Fibroblast of villous mesenchyme (primary cell): ENCODE measurements at places on chromosomes 7 and 10. TPM values are rescaled to one million over a fixed set of nuclear protein-coding genes. Genes with fewer than 3 reads are reported as not detected.

Gene SLC26A5
- not detected in 2 replicates for total RNA-seq

Gene CLCN1
- total RNA-seq, result under 0.01 TPM in 2 replicates

Gene ZNF248
- total RNA-seq, result 11.3 and 12.5 TPM in 2 replicates

Gene DGKB
- not detected in 2 replicates for total RNA-seq

Gene MEST
- 302 and 606 TPM in 2 replicates for total RNA-seq

Gene DLX6
- total RNA-seq, result not detected in 2 replicates

Gene PGAM2
- under 0.01 and 0.32 TPM in 2 replicates for total RNA-seq

Gene CUZD1
- total RNA-seq, result 0.32 and 0.43 TPM in 2 replicates

Gene RFC2
- total RNA-seq, result 18.4 and 22.0 TPM in 2 replicates

Gene C7orf33
- not detected in 2 replicates for total RNA-seq

Gene CYP3A5
- under 0.01 and 0.43 TPM in 2 replicates for total RNA-seq

Gene PDZD7
- total RNA-seq, result 1.7 and 1.9 TPM in 2 replicates

Gene MEIG1
- total RNA-seq, result 0.32 TPM in 1 of 2 replicates, not detected in the other

Gene CC2D2B
- total RNA-seq, result 0.86 TPM in 1 of 2 replicates, not detected in the other

Gene ASB10
- total RNA-seq, result not detected in 2 replicates

Gene FAM241B
- total RNA-seq, result not detected in 2 replicates

Gene APBB1IP
- total RNA-seq, result 3.2 and 4.3 TPM in 2 replicates

Gene ITGA8
- 1.3 and 3.2 TPM in 2 replicates for total RNA-seq

Gene COL13A1
- 3.5 and 5.8 TPM in 2 replicates for total RNA-seq

Gene SPDYE2B
- not detected in 2 replicates for total RNA-seq

Gene AOAH
- not detected in 2 replicates for total RNA-seq

Gene SLC12A9
- total RNA-seq, result 16.0 and 20.0 TPM in 2 replicates

Gene SPAM1
- not detected in 2 replicates for total RNA-seq

Gene GFRA1
- total RNA-seq, result 9.3 and 59.6 TPM in 2 replicates

Gene VAX1
- total RNA-seq, result not detected in 2 replicates

Gene THNSL1
- total RNA-seq, result 1.3 and 3.5 TPM in 2 replicates

Gene BLNK
- total RNA-seq, result not detected in 2 replicates

Gene SAP25
- total RNA-seq, result 0.32 TPM in 1 of 2 replicates, not detected in the other

Gene STOX1
- under 0.01 TPM in 2 replicates for total RNA-seq

Gene AKR1C8
- total RNA-seq, result not detected in 2 replicates

Gene FAM221A
- total RNA-seq, result 0.43 and 0.64 TPM in 2 replicates

Gene STEAP2
- total RNA-seq, result 4.5 and 8.6 TPM in 2 replicates

Gene PRSS37
- total RNA-seq, result not detected in 2 replicates

Gene POLR2J2
- 4.8 and 8.2 TPM in 2 replicates for total RNA-seq

Gene MRC1
- total RNA-seq, result under 0.01 TPM in 1 of 2 replicates, not detected in the other

Gene ZMIZ1
- total RNA-seq, result 23.3 and 30.9 TPM in 2 replicates

Gene DDC
- total RNA-seq, result not detected in 2 replicates

Gene ACTR3C
- total RNA-seq, result 7.4 and 13.4 TPM in 2 replicates

Gene CAPZA2
- total RNA-seq, result 140 and 194 TPM in 2 replicates

Gene PIP
- total RNA-seq, result not detected in 2 replicates

Gene NFKB2
- 16.8 and 37.6 TPM in 2 replicates for total RNA-seq

Gene OR2A42
- total RNA-seq, result under 0.01 TPM in 2 replicates

Gene MYL7
- 0.43 TPM in 1 of 2 replicates, not detected in the other for total RNA-seq

Gene GPER1
- 1.9 and 2.6 TPM in 2 replicates for total RNA-seq

Gene STRIP2
- 2.9 and 3.0 TPM in 2 replicates for total RNA-seq

Gene PLEKHS1
- under 0.01 TPM in 1 of 2 replicates, not detected in the other for total RNA-seq

Gene ZC3HAV1L
- total RNA-seq, result 13.9 and 21.2 TPM in 2 replicates

Gene HABP2
- total RNA-seq, result not detected in 2 replicates

Gene EPDR1
- total RNA-seq, result 11.0 and 28.1 TPM in 2 replicates

Gene ADCYAP1R1
- under 0.01 TPM in 1 of 2 replicates, not detected in the other for total RNA-seq

Gene HYCC1
- total RNA-seq, result 59.3 and 69.1 TPM in 2 replicates

Gene COMTD1
- 3.9 and 10.3 TPM in 2 replicates for total RNA-seq

Gene CHST3
- 37.4 and 58.3 TPM in 2 replicates for total RNA-seq

Gene POMZP3
- total RNA-seq, result 3.5 and 4.8 TPM in 2 replicates

Gene PTPRZ1
- total RNA-seq, result 0.43 TPM in 1 of 2 replicates, not detected in the other
